ENCODE measurements at places on chromosomes 13 and 19. TPM values are rescaled to one million over a fixed set of nuclear protein-coding genes. Genes with fewer than 3 reads are reported as not detected.

Gene CGB1
- total RNA-seq: not detected

Gene KLF5
- 6.4 TPM for total RNA-seq

Gene CEACAM16
- total RNA-seq: not detected

Gene SLC25A41
- not detected for total RNA-seq

Gene FARSA
- 77.0 TPM for total RNA-seq
